Fibroblast of the conjunctiva (primary cell): ENCODE measurements at places on chromosomes 6 and 20.

DNA sequence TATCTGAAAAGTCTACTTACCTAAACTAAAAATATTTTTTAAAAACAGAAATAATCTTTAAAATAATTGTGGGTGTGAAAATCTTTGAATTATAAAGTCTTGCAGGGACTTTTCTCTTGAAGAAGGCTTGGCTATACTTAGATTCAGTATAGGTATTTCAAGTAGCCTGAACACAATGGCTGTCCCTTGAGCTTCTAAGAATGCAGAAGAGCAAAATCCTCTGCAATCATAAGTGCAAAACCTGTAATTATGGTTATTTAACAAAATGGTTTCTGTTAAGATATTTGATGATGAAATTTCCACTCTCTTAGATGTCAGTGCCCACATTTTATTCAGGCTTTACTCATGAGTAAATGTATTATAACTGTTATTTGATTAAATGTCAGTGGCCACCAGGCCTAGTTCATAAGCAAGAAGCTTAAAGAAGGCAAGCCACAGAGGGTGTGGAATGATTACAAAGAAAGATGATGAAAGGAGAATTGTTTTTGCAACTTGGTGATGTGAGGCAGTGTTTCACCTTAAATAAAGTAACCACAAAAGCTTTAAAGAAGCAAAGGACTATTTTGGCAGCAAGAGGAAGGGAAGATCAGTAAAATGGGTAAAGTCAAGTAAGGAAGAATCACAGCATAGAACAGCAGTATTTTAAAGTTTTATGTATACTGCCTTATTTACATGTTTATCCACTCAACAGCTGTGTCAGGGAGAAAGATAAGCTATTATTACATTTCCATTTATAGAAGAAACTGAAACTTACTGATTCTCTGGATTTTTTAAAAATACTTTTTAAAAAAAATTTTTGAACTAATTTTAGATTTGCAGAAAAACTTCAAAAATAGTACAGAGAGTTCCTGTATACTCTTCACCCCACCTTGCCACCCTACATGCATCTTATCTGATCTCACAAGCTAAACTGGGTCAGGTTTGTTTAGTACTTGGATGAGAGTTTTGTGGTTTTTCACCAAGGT is 351.2 kb upstream of the RUNX2 start:
- no peak for DNase-seq

- no peak for DNase-seq
These were observed 13.6 kb downstream of the POU3F2 start for GRCh38 chr6:98847779-98848538.

DNA sequence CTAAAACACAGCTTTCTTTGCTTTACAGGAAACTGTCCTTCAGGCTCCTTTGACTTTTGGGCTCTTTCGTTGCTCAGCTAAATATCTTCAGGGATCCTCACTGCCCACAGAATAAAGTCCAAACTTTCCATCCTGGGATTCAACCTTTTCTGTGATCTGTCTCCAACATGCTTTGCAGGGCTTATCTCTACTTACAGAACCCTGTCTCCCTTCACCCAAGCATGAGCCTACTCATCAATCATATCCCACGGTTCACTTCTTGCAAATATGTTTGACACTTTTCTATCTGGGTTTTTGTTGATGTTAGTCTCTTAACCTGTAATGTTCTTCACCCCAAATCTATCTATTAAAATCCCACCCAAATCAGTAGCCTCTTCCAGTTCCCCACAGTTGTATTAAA is 327.3 kb upstream of the RNF24 start:
- no peak for DNase-seq

DNA sequence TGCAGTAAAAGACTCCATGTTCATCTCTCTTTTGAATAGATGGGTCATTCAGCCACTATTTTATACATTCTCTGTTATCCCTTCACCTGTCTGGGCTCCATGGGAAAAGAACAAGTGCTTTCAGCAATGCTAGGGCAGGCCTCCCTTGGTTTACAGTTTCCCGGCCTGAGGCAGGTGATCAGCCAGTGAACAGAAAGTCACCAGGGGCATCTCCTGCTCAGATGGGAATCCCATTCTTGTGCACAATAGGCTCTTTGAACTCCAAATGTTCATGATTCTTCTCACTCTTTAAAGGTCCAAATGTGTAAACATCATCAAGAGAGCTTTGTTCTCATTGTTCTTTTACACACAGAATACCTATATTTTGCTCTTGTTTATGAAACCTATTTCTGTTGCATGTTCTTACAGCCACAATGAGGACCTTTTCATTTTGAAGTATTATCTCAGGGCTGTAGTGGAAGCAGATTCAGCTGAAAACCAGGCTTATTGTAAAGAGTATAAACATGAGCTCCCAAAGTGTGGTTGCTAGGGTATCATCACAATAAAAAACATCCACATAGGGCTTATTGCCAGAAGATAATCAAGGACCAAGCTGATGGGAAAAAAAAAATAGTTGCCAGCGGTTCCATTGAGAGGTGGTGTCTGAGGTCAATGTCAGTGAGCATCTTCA is 267.1 kb upstream of the SGK1 start:
- no peak for DNase-seq

- no peak for DNase-seq
These were observed 374.6 kb upstream of the JARID2 start for GRCh38 chr6:14871221-14871620.

DNA sequence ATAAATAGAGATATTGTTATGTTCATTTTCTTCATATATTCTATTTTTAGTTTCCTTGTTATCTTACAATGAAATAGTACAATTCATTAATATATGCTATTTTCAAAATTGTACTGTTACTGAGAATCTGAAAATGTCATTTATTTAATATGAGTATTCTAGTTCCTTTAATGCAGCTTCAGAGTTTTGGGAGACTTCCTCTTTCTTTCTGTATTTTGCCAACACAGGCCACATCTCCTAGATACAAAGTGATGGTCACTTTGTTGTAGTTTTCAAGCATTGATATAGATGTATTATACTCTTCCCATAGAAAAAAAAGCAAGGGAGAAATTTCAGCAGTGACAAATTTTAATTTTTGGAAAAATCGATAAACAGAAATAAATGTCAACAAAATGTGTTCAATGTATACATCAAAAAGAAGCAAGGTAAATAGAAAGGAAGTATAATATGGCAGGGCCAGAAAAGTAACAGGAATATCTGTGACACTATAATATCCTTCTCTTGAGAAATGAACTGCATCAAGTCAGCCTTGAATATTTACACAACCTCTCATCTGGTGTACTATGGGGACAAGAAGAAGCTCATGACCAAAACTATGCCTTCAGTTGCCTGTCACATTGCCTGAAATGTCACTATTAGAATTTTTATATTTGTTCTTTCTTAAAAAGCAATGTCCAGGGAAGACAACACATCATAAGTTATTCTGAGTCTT is 396.0 kb downstream of the TBC1D32 start:
- no peak for DNase-seq

DNA sequence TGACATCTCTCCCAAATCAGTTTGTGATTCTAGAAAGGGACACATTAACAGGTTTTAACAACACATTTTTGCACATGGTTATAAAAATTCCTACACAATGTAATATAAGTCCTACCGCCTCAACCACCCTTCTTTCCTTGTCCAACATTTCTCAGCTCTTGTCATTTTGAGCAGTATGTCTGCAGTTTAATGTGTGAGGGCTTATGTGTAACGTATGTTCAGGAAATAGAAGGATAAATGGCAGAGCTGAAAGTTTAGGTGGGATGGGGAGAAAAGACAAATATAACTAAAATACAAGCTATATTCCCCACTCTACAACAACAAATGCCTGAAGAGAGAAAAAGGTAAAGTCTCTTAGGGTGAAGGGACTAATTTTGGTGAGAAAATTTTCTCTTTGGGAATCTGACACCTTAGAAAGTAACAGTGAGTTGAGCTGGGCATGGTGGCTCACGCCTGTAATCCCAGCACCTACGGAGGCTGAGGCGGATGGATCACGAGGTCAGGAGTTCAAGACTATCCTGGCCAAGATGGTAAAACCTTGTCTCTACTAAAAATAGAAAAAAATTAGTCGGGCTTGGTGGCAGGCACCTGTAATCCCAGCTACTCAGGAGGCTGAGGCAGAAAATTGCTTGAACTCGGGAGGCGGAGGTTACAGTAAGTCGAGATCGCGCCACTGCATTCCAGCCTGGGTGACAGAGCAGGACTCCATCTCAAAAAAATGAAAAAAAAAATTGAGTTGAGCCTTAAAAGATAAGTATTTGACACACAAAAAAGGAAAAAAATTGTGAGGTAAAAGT is 5.1 kb downstream of the PNRC1 start:
- no peak for DNase-seq

DNA sequence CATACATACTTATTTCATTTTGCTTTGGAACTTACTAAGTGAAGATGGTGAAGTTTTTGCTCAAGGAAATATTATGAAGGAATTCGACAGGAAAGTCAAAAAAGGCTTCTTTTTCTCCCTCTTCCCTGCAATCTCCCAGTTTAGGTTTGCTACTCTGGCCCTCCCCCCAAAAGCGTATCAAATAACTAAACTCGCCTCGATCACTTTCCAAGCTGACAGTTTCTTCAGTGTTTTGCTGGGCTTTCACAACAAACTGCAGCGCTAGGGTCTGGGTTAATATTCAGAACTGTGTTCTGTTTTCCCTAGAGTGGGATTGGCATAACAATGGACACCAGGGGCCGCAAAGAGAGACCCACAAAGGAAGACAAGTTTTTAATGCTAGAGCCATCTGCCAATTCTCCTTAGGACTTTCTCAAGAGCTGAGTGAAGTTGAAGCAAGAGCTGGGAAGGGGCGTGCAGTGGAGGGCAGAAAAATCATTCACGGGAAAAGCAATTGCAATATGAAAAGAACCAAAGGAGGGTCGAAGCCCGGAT is 57.8 kb downstream of the ATP9A start:
- no peak for DNase-seq

- DNase-seq, result no peak
These were observed 509.7 kb upstream of the MARCKS start for GRCh38 chr6:113347436-113347835.

GRCh38 chr6:10269814-10270472 is 144.9 kb downstream of the TFAP2A start:
- DNase-seq, result no peak

- DNase-seq, result no peak
These were observed 1.4 kb downstream of the MDGA1 start for GRCh38 chr6:37696220-37696840.

DNA sequence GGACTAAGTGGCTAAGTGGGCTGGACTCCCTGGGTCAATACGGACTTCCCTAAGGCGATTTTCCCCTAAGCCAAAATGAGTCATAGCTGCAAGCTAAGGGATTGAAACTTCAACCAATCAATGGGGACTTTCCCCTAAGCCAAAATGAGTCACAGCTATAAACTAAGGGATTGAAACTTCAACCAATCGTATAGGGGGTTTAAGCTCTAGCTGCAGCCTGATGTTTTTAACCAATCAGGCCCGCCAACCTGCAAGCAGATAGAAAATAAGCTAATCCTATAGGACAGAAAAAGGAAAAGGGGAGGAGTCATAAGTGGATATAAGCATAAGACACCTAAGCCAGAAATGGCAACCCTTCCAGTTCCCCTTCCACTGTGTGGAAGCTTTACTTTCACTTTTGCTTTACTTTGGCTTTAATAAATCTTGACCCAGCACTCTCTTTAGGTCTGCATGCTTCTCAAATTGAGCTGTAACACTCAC is 655.0 kb upstream of the HS3ST5 start:
- DNase-seq, result no peak

- no peak for DNase-seq
These were observed 8.1 kb downstream of the C6orf120 start for GRCh38 chr6:169710009-169710408.

GRCh38 chr20:22723659-22724058 is 139.3 kb upstream of the FOXA2 start:
- peak; percentile 3 for DNase-seq

- no peak for DNase-seq
These were observed 72.4 kb upstream of the GGTLC1 start for GRCh38 chr20:24060851-24061590.

- DNase-seq, result no peak
These were observed 127.4 kb upstream of the FAM83B start for GRCh38 chr6:54719131-54719530.

GRCh38 chr6:158009114-158009891 is 27.6 kb downstream of the SYNJ2 start:
- DNase-seq, result no peak

GRCh38 chr6:113870917-113871316 is 13.8 kb downstream of the MARCKS start:
- DNase-seq, result no peak

GRCh38 chr6:87183687-87184086 is 28.3 kb downstream of the ZNF292 start:
- peak; percentile 47 for DNase-seq

DNA sequence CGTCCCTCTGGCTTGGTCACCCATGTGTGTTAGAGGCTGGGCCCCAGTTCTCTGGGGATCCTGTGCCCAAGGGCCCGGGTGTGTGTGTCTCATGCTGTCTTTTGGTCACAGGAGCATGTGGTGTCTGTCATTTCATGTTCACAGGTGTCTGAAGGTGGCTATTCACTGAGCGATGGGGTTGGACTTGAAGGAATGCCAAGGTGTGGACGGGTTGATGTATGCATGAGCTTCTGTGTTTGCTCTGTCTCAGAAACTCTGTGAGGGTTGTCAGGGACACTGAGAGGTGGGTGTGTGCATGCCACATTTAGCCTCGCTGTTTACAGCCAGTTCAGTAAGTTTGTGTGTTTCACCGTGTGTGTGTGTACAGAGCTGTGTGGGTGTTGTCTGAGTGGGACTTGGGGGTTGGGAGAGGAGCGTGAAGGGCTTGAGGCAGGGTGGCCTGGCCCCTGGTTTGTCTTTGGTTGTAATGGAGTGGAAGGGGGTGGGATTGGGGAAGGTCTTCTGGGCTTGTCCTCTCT is 1.2 kb downstream of the DDR1 start:
- no peak for DNase-seq

- DNase-seq, result no peak
These were observed 7.1 kb upstream of the ZNF318 start for GRCh38 chr6:43376551-43376981.

DNA sequence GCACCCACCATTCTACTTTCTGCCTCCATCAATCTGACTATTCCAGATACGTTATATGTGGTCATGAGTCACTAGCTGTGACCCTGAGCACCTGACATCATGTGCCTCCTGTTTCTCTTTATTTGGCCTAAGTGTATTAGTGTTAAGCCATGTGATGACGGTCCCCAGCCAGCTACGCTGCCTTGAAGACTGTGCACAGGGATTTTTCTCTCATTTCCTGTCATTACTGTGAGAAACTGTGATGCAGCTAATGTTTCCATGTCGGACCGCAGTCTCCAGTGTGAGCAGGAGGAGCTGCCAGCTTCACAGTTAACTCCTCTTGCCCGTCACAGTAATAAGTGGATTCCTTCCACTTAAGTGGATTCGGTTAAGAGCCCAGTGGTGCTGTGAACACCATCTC is 9.9 kb upstream of the SPATS1 start:
- DNase-seq, result no peak

DNA sequence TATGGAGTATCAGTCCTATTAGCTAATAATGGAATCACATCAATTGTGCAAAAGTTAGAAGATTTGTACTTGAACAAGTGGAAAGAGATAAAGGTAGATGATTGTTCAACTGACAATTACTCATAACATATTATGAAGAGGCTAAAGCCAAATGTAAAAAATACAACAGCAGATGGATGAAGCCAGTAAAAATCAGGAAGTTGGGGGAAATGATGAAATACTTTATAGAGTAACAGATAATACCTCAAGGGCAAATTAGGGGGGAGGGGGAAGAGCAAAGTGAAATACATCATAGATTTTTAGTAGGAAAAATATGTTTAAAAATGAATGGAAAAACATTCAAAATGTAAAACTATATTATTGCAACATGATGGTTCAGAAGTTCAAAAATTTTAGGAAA is 114.0 kb downstream of the PDSS2 start:
- no peak for DNase-seq

GRCh38 chr6:168403370-168404005 is 37.5 kb upstream of the SMOC2 start:
- DNase-seq, result no peak

- DNase-seq, result no peak
These were observed 24.0 kb upstream of the CLIC5 start for GRCh38 chr6:46039646-46040045.
